Activated CD4-positive, alpha-beta T cell treated with anti-CD3 and anti-CD28 coated beads, Interleukin-10, Interleukin-2, amounts not matched to agents 100 ng/mL and 50 ng/mL, durations not matched to agents 16 hours and 8 hours (primary cell): ENCODE measurements at places on chromosomes 1 and 21.

DNA sequence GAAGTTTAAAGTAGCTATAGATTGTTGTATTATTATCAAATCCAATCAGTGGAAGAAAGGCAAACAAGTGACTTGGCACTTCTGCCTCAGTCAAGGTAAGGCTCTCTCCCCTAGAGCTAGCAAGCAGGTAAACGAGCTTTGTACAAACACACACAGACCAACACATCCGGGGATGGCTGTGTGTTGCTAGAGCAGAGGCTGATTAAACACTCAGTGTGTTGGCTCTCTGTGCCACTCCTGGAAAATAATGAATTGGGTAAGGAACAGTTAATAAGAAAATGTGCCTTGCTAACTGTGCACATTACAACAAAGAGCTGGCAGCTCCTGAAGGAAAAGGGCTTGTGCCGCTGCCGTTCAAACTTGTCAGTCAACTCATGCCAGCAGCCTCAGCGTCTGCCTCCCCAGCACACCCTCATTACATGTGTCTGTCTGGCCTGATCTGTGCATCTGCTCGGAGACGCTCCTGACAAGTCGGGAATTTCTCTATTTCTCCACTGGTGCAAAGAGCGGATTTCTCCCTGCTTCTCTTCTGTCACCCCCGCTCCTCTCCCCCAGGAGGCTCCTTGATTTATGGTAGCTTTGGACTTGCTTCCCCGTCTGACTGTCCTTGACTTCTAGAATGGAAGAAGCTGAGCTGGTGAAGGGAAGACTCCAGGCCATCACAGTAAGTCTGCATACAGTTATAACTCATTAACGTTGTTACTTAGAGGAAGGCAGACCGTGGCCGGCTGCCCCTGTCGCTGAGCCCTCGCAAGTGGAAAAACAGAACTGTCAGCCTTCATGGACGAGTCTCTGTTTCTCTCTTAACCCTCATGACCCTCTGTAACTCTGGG lies at the start of gene PALMD:
Gene PALMD (plus strand): TSS at position 415 of the 833 bp plus-strand sequence. CDS start 205 bp downstream, at position 620.
- no peak for DNase-seq

DNA sequence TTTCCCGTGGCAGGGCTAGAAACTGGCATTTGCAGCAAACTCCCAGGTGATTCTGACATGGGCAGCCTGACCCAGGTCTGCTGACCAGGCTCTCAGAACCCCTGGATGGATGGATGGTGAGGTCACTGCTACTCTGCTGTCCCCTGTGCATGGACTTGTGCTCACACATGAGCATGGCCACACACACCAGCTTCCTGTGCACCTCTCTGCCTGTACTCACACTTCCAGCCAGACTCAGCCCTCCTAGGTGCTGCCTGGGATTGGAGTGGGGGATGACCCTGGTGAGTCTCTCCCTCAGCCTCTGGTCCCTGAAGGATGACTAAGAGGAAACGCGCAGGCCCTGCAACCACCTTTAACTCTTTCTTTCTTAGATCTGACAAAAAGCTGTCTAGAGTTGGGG lies 361.1 kb downstream of the HHAT start:
- DNase-seq = no peak

- DNase-seq = no peak
Measured at GRCh38 chr1:208256091-208256490, 11.9 kb upstream of the PLXNA2 start.

- no peak for DNase-seq
Measured at GRCh38 chr1:180698580-180698979, 66.8 kb downstream of the XPR1 start.

- DNase-seq = no peak
Measured at GRCh38 chr1:3389093-3389833, 65.2 kb upstream of the ARHGEF16 start.

DNA sequence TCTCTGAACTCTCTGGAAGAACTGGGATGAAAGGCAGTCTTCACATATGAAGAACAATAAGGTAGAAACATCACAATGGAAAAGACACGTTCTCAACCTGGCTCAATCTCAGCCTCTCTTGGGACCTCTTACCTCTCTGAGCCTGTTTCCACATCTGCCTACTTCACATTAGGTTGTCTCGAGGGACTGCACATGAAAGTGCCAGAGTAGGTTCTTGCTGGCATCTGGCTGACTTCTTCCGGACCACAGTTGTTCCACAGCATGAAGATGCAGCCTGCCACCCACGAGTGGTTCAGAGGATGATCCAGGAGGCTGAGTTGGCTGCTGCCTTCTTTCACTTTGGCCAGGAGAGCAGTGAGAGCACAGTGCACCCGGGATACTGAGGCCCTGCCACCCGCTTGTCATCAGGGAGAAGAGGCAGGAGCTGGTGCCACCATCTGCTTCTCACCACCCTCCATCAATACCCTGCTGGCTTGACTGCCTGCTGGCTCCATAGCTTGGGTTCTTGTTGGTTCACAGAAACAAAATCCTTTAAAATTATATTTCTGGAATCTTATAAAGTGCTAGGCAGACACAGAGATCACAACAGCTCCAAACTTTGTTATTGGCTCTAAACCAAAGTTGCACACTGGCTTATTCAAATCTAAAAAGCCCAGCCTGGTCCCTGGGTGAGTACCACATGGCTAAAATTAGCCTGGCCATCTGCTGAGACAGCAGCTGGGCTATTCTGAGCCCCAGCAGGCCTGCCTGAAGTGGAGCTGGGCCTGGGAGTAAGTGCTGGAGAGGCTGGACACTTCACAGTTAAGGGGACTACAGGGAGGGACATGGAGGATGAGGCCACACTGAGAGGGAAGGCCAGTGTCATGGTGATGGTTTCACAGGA lies 46.9 kb upstream of the LIN9 start:
- DNase-seq = no peak

DNA sequence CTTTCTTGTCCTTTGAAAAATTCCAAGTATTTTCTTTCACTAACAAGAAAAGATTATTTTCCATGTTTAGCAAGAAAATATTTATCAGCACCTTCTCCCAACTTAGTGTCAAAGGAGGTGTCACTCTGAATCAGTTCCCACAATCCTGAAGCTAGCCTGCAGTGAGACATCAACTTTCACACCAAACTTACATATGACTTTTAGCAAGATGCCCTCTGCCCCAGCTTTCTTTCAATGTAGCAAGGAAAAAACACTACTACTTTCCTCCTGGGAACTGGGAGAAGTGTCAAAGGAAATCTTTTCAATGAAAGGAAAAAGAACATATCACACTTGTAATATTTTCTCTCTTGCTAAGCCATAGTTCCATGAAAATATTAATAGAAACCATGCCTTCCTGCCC lies 50.9 kb upstream of the PALMD start:
- DNase-seq = no peak

DNA sequence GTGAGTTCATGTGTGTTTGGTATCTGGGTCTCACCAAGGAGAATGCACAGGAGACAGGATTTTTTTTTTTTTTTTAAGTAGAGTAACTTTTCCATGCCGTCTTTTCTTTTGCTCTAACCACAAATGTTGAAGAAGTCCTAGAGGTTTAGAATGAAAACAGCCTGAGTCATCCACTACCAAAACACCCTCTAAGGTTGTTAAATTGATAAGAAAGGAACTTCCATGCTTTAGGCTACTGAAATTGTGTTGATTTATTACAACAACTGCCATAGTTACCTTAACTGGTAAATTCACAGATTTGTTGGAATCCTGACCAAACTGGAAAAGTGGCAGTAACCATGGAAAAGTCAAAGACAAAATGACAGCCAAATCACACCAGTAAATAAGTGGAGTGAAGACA lies 375.6 kb downstream of the AMY1C start:
- no peak for DNase-seq

GRCh38 chr21:18373606-18374005 lies 30.0 kb downstream of the TMPRSS15 start:
- no peak for DNase-seq

GRCh38 chr1:31058012-31058411 lies 7.5 kb downstream of the PUM1 start:
- no peak for DNase-seq

GRCh38 chr1:64890699-64891447 lies 75.5 kb downstream of the JAK1 start:
- DNase-seq = no peak

DNA sequence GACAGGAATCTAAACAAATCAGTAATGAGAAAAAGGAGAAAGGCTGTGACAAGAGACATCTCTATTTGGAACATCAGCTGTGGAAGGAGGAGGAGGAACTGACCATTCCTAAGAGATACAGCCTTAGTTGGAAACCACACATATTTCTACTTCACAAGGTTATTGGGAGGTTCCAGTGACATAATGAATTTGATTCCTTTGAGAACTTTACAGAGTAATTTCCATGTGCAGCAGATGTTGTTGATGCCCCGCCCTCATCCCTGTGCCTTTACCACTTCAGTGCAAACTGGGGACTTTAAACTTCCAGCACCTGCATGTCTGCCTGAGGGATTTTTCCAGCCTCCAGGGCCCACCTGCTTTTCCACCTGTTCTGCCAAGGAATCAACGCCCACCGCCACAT lies 9.3 kb upstream of the ST6GALNAC5 start:
- DNase-seq = no peak

GRCh38 chr1:236150986-236151385 lies 8.6 kb downstream of the GPR137B start:
- no peak for DNase-seq

- no peak for DNase-seq
Measured at GRCh38 chr21:36605426-36605825, 93.5 kb upstream of the SIM2 start.

DNA sequence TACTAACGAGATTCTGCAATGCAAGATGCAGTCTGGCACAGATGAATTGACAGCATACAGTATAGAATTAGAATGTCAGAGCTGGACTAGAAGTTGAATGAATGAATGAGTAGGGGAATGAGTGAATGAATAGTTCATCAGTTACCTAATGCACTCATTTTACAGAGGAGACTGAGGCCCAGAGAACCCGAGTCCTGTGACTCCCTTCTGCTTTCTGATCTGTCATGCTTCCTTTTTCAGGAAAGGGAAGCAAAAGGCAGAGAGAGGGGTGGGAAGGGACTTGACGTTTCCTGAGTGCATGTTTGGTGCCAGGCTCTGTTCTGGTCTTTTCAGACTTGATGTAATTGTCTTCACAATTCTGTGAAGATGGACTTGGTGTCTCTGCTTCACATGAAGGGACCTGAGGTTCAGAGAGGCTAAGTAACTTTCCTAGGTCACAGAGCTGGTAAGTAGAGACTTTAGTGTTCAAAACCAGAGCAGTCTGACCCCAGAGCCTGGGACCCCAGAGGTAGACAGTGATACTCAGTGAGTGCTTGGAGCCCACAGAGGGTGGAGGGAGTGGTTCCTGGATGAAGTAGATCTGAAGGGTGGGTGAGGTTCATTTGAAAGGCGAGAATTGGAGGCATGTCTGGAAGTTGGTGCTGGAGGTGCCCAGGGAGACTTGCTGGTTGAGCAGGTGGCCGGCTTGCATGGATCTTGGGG lies 8.0 kb upstream of the MEX3A start:
- DNase-seq = no peak

DNA sequence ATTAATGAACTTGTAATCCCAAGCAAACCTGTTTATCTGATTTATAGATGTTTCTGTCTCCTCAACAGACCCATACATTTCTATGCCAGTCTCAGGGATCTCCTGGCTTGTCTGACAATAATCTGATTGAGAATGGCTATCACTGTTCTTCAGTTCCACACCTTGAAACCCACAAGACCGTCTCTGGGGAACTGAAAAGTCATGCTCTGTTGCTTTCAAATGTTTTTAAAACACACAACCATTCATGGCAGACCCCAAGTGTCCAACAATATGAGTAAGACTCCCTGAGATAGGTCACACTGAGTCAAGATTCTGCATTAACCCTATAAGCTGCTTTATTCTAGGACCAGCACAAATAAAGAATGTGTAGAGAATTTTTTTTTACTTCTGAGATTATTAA lies 611.2 kb upstream of the PLXNA2 start:
- DNase-seq = no peak

DNA sequence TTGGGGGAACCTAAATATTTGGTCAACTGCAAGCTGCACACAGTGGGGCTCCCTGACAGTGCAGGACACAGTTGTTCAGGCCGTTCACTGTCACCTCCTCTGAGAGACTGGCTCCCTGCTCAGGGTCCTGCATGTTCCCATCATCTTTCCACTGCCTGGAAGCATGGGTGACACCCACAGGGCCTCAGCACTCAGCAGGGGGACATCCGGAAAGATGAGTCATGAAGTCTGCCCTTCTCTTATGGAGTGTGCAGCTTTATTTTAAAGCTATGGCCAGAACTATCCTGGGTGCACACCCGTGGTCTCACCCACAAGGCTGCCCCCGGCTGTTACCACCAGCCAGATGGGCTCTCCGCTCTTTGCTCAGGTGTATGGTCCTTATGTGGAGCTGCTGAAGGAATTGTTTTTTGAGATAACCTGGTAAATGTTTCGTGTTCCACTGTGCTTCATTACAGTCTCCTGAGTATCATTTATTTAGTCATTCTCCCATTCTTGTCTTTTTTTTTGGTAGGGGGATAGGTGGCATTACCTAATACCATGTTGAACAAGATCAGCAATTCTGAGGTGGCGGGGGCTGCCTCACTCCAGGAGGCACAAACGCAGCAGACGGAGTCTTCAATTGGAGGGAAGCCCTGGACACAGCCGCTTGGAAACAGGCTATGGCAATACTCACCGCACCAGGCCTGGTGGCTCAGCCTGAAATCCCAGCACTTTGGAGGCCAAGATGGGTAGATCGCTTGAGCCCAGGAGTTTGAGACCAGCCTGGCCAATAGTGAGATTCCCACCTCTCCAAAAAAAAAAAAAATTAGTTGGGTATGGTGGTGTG lies 14.3 kb downstream of the TRIM11 start:
- no peak for DNase-seq

- peak; percentile 25 for DNase-seq
Measured at GRCh38 chr21:14383596-14384180, 742 bp upstream of the HSPA13 start.

DNA sequence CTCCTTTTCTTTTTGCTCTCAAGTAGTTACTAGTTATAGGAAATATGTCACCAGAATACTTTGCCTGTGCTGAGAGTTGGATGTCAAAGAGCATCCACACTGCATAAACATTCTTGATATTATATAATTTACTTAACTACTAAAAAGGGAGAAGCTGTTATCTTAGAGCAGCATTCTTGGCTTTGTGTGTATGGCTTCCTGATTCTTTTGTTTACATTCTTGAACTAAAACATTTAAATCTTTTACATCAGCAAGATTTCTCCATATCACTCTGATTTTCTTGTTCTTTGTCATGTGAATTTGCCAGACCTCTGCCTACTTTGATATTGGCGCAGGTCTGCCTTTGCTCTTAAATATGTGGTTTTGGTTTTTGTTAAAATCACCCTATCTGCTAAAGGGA lies 48.8 kb downstream of the SUCO start:
- DNase-seq = peak; percentile 22

- no peak for DNase-seq
Measured at GRCh38 chr1:110638058-110638457, 31.9 kb upstream of the KCNA2 start.

DNA sequence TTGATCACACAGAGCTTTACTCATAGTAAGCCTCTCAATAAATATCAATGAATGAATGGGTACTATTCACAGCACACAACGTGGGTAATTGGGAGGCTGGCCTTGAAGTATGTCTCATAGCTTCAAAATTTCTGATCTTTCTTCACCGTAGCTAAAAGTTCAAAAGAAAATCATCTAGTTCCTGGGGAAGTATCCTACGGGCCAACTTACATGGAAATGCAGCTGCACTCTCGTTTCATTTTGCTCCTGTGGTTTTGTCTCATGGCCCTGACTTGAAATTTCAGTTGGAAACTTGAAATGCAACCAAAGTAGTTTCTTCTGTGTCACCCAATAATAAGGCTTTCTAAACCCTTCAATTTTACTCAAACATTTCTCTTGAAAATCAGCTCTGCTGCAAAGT lies 76.1 kb upstream of the CNIH3 start:
- no peak for DNase-seq
